ENCODE measurements at places on chromosomes 1 and 21. TPM values are rescaled to one million over a fixed set of nuclear protein-coding genes. Genes with fewer than 3 reads are reported as not detected.

FCRL1 gene
- 0.09 TPM for total RNA-seq

KCNN3 gene
- 5.1 TPM for total RNA-seq

CEP104 gene
- total RNA-seq: 8.3 TPM

OXCT2 gene
- total RNA-seq: 0.44 TPM

SPOCD1 gene
- 0.13 TPM for total RNA-seq

ST3GAL3 gene
- total RNA-seq: 21.5 TPM

S100A7A gene
- not detected for total RNA-seq

SGIP1 gene
- 1.7 TPM for total RNA-seq

S100A2 gene
- 3.4 TPM for total RNA-seq

C1orf159 gene
- total RNA-seq: 4.5 TPM

GJC2 gene
- 1.6 TPM for total RNA-seq

C1QC gene
- total RNA-seq: 19.1 TPM

TENT5C gene
- total RNA-seq: 6.6 TPM

RGS1 gene
- 3.0 TPM for total RNA-seq

LGR6 gene
- 0.09 TPM for total RNA-seq
